ENCODE measurements at places on chromosomes 3 and 15.

GRCh38 chr3:8490079-8490552 lies 11.5 kb upstream of the LMCD1 start:
- no peak for DNase-seq

GRCh38 chr3:48268381-48268935 lies 27.6 kb downstream of the ZNF589 start:
- no peak for DNase-seq

DNA sequence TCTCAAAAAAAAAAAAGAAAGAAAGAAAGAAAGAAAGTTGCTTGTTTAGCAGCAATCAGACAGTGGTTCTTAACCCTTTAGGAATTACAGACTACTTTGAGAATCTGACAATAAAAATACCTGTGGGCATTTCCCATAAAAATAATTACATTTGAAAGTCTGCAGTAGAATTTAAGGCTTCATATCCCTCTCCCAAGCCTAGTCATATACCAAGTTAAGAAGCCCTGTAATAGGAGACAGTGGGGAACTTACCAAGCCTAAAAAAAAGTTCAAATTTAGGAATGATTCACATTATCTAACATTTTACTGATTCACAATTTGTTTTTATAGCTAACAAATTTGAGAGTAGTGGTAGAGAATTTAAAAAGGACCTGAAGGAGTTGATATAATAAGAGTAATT lies 47.5 kb downstream of the LRRFIP2 start:
- DNase-seq = no peak

DNA sequence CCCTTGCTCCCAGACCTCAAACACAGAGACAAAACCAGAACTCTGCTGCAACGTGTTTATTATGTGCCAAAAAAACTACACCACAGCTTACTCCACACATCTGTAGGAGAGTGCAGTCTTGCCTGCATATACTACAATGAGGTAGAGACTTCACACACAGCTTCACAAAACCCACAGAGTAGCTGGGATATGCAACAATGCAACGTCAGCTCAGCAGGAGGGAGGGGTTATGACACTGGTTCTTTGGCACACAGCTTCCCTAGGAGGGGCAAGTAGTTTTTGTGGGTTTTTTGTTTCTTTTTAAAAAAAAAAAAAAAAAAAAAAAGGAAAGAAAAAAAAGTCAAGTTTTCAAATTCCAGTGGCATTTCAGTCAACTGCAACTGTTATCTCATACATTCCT lies 2.9 kb upstream of the RPS17 start:
- DNase-seq = no peak

DNA sequence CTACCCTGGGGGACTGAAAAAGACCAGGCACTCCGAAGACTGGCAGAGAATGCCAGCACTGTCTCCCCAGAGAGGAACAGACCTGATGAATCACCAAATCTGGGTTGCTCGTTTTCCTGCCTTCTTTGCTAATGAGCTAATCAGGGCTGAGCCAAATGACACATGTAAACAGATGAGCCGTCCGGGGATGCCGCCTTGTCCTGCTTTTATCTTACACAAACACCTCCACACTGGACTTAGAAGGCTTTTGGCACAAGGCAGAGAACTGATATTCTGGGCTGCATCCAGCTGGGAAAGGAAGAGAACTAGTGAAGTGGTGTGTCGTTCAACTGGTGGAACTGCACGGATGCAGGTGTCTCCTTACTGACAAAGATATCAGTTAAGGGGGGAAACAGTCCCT lies 88.1 kb downstream of the MECOM start:
- no peak for DNase-seq

- DNase-seq = no peak
Observed at GRCh38 chr15:52656412-52656811, 22.8 kb downstream of the ATOSA start.

DNA sequence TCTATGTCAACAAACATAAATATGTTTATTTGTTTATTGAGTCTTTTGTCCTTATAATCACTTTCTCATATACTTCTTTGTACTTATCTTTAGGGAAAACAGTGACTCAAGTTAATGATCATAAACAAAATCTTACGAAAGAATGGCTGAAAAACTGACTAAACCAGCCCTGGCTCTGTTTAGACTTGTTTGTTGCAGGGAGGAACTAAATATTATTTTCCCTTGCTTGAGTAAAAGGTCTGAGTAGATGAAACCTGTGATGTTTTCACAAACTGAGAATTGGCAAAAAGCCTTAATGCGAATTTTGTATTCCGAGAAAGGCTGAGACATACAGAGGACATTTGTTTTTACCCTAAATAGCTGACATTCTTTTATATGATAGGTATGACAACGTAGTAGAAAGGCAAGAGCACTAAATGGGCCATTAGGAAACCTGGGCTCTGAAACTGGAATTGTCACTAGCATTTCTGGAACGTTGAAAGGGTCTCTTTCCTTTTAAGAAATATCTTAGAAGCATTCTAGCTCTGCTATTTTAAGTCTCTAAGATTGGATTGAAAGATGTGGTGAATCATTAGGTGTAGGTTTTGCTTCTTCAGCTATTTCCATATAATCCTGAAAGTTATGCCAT lies 18.2 kb upstream of the CLDN16 start:
- DNase-seq = no peak

- no peak for DNase-seq
Observed at GRCh38 chr3:96465521-96465920, 348.9 kb upstream of the EPHA6 start.

DNA sequence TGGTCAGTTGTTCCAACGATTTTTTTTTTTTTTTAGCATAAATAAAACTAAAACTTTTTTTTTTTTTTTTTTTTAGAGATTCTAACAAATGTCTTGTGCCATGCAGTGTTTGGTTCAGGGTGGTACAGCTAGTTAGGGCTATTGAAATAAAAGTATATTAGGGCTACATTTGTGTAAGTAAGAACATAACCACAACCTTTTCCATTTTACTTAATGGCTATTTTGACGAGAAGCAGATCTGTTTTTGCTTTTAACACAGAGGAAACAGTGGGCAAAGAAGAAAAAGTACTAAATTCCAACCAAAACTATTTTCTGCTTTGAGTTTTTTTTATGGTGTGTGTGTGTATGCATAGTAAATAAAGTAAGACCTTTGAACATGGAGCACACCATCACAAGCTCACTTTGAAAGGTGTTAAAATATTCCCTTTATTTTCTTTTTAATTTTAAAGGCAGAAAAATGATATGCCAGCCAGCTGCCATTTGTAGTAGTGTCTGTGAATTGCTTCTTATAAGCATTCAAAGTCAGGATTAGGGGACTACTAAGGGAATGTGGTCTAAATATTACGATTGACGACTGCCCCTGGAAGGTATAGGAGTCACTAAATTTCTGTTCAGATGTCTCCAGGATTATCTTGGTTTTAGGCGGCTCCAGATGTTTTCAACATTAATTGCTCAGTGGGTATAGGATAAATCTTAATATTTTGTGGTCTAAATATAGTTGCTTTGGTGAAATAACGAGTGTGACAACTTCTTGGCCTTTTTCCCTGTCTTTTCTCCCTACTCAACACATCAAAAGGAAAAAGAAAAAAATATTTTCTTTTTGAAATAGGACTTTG lies 3.1 kb downstream of the RARB start:
- DNase-seq = no peak

DNA sequence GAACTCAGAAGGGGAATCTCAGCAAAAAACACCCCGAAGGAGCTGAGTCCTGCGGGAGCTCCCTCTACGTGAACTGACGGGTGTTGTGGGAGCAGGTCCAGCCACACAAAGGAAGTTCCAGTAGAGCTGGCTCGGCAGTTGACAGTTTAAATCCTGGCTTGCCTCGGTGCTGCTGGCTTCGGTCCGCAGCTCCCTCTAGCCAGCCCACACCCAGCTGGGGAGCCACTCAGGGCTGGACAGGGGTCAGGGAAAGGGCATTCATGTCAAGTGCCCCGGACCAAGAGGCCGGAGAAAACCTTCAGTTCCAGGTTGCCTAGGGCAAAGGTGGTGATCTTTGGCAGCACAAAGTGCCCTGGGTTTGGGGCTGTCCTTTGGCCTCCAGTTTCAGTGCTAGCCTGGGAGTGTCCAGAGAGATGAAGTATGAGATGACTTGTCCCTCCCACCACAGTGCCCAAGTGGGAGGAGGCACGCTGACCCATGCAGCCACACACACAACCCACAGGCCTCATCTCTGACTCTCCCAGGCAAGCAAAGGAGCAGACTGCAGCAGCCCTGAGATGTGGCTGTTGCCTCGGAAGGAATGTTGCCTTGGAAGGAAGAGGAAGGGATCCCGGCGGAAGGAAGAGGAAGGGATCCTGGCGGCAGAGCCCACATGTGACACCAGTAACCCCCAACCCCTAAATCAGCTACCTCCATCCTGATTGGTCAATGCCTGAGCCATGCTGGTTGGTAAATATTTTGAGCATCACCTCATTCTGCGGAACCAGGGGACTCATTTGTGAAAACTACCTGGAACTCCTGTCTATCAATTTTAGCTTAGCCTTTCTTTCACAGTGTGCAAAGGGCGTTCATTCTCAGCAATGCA lies 13.9 kb upstream of the ANPEP start:
- DNase-seq = no peak
